Heart right ventricle (tissue), 16 donors: ENCODE measurements at places on chromosomes 4 and X. TPM values are rescaled to one million over a fixed set of nuclear protein-coding genes. Genes with fewer than 3 reads are reported as not detected.

- no peaks in the 10 kb centered on the region for H3K4me1 ChIP-seq
- no peak for DNase-seq
- H3K36me3 ChIP-seq: no peaks in the 10 kb centered on the region
- H3K27ac ChIP-seq: no peak overlapping the region
- no peak overlapping the region for H3K4me3 ChIP-seq
- no peaks in the 10 kb centered on the region for H3K27me3 ChIP-seq
These were observed 208.2 kb downstream of the APBB2 start for GRCh38 chr4:41006141-41006540.

DNA sequence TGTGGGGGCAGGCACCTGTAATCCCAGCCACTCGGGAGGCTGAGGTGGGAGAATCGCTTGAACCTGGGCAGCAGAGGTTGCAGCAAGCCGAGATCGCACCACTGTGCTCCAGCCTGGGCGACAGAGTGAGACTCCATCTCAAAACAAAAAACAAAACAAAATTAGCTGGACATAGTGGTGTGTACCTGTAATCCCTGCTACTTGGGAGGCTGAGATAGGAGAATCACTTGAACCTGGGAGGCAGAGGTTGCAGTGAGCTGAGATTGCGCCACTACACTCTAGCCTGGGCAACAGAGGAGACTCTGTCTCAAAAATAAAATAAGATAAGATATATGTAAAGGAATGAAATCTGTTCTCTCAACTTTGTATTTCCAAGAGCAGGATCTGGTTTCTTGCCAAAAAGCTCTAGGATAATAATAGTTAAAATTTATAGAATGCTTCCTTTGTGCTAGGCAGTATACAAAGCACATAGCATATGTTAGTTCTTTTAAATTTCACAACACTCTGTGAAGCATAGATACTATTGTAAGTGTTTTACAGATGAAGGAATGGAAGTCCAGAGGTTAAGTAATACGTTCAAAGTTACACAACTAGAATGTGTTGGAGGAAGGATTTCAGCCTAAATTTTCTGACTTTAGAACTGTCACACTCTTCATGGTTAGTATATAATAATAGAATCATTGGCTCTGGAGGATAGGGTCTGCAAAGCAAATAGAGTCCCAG, 10.3 kb downstream of the MRPL1 start:
- no peaks in the 10 kb centered on the region for H3K4me1 ChIP-seq
- H3K4me3 ChIP-seq: no peak overlapping the region
- H3K36me3 ChIP-seq: peaks cover 56% of the 10 kb centered on the region
- H3K27ac ChIP-seq: no peak overlapping the region

DNA sequence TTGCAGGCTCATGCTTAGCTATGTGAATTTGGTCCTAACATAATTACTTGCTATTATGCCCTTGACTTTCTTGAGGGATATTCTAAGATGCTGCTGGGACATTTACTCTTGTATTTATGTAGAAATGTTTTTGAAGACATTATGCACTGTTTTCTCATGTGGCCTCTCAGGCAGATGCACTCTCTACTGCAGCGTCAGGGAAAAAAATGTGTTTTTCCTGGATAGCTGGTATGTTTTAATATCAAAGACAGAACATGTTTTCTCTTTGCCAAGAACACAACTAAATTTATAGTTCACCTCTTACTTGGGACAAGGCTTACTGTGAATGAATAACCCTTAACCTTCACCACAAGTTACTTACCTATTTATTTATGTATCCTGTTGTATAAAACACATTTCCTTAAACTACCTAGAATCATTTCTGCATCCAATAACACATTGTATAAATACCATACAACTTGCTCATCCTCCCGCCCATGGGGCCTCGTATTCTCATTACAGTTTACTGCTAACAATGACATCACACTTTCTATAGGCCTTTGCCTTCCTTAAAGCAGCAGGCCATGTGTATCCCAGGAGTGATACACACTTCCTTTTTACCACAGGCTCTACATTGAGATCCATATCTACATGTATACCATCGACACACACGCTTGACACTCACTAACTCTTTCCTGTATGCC, 178.7 kb downstream of the SLIT2 start:
- no peak overlapping the region for H3K27ac ChIP-seq
- H3K4me3 ChIP-seq: no peak overlapping the region
- H3K27me3 ChIP-seq: no peaks in the 10 kb centered on the region
- H3K36me3 ChIP-seq: no peaks in the 10 kb centered on the region
- no peaks in the 10 kb centered on the region for H3K4me1 ChIP-seq
- no peak for DNase-seq

DNA sequence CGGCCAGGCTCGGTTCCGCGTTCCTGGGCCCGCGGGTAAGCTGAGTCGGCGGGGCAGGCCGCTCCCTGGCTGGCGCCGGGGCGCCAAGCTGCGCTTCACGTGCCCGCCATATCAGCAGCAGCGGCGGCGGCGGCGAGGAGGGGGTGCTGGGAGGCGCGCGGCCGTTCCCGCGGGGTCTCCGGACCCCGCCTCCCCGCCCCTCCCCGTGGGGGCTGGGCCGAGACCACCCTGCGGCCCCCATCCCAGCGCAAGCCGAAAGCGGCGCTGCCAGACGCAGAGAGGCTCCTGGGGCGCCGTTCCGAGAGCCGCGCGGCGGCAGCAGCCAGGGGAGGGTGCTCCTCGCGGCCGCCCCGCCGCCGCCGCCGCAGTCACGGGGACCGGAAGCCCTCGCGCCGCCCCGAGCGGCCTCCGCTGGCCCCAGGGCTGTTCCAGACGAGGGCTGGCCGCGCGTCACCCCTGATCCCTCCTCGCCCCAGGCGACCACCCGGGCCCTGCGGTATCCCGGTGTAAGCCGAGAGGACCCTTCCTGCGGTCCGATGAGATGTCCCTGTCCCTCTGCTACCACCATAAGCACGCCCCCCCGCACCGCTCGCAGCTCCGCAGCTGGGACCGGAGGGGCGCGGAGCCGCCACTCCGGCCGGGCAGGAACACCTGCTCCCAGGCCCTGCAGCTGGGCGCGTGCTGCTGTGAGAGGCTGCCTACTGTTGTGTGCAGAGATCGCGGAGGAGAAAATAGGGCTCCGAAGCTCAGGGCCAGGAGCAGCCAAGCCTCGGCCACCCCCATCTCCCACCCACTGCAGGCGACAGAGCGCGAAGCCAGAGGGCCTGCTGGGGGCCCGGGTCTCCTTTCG, 7.5 kb upstream of the BCOR start:
- H3K27me3 ChIP-seq: no peaks in the 10 kb centered on the region
- peak overlapping the region; percentile 59 for H3K4me3 ChIP-seq
- peak; percentile 59 for DNase-seq
- H3K4me1 ChIP-seq: peaks cover 48% of the 10 kb centered on the region
- peak overlapping the region; percentile 91 for H3K27ac ChIP-seq
- H3K36me3 ChIP-seq: no peaks in the 10 kb centered on the region

DNA sequence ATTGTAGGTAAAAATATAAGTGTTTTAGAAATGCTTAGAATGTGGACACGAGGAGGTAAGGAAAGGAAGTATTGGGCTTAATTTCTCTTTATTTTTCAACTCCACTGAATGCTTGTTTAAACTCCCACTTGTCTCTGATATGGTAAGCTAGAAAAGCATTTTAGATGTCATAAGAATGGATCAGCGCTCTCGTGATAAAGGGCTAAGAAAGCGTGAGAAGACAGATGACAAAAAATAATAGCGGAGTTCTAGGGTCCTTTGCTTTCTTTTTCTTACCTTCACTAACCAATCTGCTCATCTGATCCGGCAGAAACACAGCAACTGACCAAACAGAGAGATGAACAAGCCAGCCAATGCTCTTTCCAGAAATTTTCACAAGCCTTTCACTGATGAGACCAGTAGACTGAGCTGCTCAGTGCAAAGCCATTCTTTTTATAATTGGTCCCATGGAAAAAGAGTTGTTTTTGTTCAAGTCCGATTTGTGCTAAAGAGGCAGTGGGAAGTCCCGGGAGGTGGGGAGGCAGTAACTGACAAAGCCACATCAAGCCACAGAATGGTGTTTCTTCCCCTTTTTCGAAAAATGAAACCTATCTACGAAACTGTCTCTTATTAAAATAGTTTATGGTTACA, at the start of gene TASL:
TSS of gene TASL (minus strand) at position 405 of the 630 bp plus-strand sequence. CDS start 17,411 bp downstream, outside the sequence.
- peak within 1 kb of the TSS; percentile 11 for H3K4me3 ChIP-seq
- DNase-seq: no peak
- no peaks in the 10 kb centered on the region for H3K4me1 ChIP-seq
- no peak within 1 kb of the TSS for H3K27ac ChIP-seq

- H3K27me3 ChIP-seq: no peaks in the 10 kb centered on the region
- no peak for DNase-seq
- no peaks in the 10 kb centered on the region for H3K36me3 ChIP-seq
- no peaks in the 10 kb centered on the region for H3K4me1 ChIP-seq
These were observed 343.7 kb downstream of the ARAP2 start for GRCh38 chr4:35900286-35901243.

GRCh38 chr4:103099691-103100392, at the start of gene BDH2:
Gene BDH2, minus strand, starts transcription at chr4:103099834. Its CDS starts 3,580 bp downstream, at chr4:103096254.
- no peaks in the 10 kb centered on the region for H3K36me3 ChIP-seq

GRCh38 chrX:151977009-151977408, 2.5 kb upstream of the GABRE start:
- H3K4me3 ChIP-seq: no peak overlapping the region
- H3K4me1 ChIP-seq: peaks cover 2% of the 10 kb centered on the region
- no peak overlapping the region for H3K27ac ChIP-seq
- DNase-seq: no peak

DNA sequence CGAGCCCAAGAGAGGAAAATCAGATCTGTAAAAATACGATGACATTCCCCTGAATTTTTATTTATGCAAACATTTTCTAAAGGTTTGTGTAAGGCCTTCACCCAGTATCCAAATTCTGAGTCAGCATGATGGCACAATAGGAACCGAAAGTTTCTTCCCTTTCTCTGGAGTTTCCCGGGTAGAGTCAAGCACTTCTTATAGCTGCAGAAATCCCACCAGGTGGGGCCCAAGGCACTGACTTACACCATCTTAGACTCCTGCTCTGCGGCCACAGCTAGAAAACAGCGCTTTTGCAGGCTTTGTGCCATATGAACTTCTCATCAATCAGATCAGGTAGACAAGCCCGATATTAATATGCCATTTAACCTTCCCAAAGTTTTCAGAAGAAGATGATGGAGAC, 13.4 kb downstream of the LEF1 start:
- no peaks in the 10 kb centered on the region for H3K4me1 ChIP-seq
- H3K4me3 ChIP-seq: no peak overlapping the region
- peaks cover 35% of the 10 kb centered on the region for H3K27me3 ChIP-seq
- H3K36me3 ChIP-seq: no peaks in the 10 kb centered on the region
- no peak for DNase-seq
- H3K27ac ChIP-seq: no peak overlapping the region

GRCh38 chrX:69027181-69028005, 137.9 kb downstream of the PJA1 start:
- peaks cover 6% of the 10 kb centered on the region for H3K4me1 ChIP-seq
- H3K27ac ChIP-seq: no peak overlapping the region
- no peak overlapping the region for H3K4me3 ChIP-seq

GRCh38 chr4:159204566-159204965, 101.7 kb downstream of the RAPGEF2 start:
- H3K4me1 ChIP-seq: peaks cover 95% of the 10 kb centered on the region
- H3K27me3 ChIP-seq: no peaks in the 10 kb centered on the region
- no peak for DNase-seq
- H3K36me3 ChIP-seq: no peaks in the 10 kb centered on the region

- peaks cover 40% of the 10 kb centered on the region for H3K4me1 ChIP-seq
- no peaks in the 10 kb centered on the region for H3K27me3 ChIP-seq
- peak overlapping the region; percentile 22 for H3K27ac ChIP-seq
- DNase-seq: no peak
These were observed 74.6 kb upstream of the STOX2 start for GRCh38 chr4:183830438-183830985.

DNA sequence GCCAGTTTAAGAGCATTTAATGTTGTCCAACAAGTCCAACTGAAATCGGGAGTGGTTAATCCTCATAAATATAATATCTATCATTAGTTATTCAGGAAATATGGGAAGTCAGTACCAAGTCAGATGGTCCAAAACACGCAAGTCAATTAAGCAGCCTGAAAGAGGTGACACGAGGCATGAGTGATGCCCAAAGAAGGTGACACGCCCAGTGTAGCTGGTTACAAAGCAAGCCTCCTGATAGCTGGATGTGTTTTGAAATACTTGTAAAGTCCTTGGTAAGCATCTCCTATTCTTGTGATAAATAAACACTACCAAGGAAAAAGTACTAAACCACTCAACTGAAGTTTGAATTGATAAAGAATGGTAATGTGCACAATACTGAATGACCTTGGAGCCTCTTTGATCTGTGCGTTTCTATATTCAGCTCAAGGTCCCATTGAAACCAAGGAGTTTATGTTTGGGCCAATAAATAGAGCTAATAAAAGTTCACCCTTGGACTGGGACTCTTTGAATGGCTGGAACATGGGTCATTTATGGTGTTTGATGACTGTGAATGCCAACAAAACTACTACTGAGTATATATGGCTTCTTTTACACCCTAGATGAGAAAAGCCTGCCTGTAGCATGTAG, 93.2 kb upstream of the KLF3 start:
- peaks cover 4% of the 10 kb centered on the region for H3K4me1 ChIP-seq
- H3K4me3 ChIP-seq: no peak overlapping the region
- DNase-seq: no peak
- H3K36me3 ChIP-seq: no peaks in the 10 kb centered on the region
- no peak overlapping the region for H3K27ac ChIP-seq

GRCh38 chr4:150769248-150769647, 187.3 kb downstream of the MAB21L2 start:
- H3K4me1 ChIP-seq: no peaks in the 10 kb centered on the region
- no peaks in the 10 kb centered on the region for H3K36me3 ChIP-seq
- DNase-seq: no peak
- no peak overlapping the region for H3K27ac ChIP-seq
- no peak overlapping the region for H3K4me3 ChIP-seq

GRCh38 chr4:10589799-10590198, 94.8 kb downstream of the CLNK start:
- H3K4me3 ChIP-seq: no peak overlapping the region
- DNase-seq: no peak
- no peaks in the 10 kb centered on the region for H3K36me3 ChIP-seq
- no peaks in the 10 kb centered on the region for H3K4me1 ChIP-seq
- no peaks in the 10 kb centered on the region for H3K27me3 ChIP-seq

- no peak overlapping the region for H3K4me3 ChIP-seq
- H3K27me3 ChIP-seq: no peaks in the 10 kb centered on the region
- no peaks in the 10 kb centered on the region for H3K36me3 ChIP-seq
- no peak for DNase-seq
- no peak overlapping the region for H3K27ac ChIP-seq
These were observed 501.9 kb upstream of the ZFP42 start for GRCh38 chr4:187493661-187494060.

DNA sequence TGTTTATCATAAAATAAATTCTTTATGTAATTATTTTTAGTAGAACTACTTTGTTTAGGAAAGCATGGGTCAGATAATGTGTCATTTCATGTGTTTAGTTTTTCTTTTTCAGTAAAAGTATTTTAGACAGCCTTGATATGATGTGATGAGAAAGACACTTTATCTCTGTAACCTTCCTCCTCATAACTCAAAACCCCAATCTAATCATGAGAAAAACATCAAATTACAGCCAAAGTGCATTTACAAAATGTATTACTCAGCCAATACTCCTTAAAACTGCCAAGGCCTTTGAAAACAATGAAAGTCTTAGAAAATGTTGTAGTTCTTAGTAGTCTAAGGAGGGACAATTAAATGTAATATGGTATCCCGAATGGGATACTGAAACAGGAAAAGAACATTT, 144.9 kb downstream of the GPM6A start:
- H3K36me3 ChIP-seq: no peaks in the 10 kb centered on the region
- H3K4me1 ChIP-seq: no peaks in the 10 kb centered on the region
- H3K27me3 ChIP-seq: no peaks in the 10 kb centered on the region
- H3K4me3 ChIP-seq: no peak overlapping the region
- DNase-seq: no peak
- H3K27ac ChIP-seq: no peak overlapping the region

The GJB1 gene
- total RNA-seq: not detected

The TBC1D9 gene
- 17.9 TPM for total RNA-seq

The ALB gene
- not detected for total RNA-seq

The CFI gene
- total RNA-seq: 5.2 TPM

The BEND4 gene
- total RNA-seq: not detected

The CSN1S1 gene
- total RNA-seq: not detected

The HS3ST1 gene
- 0.72 TPM for total RNA-seq

The PPP1R3F gene
- total RNA-seq: 16.6 TPM
